ENCODE measurements at places on chromosomes 5 and 9. TPM values are rescaled to one million over a fixed set of nuclear protein-coding genes. Genes with fewer than 3 reads are reported as not detected.

SLC27A6 gene
- 0.48 TPM for total RNA-seq

FOXD4L4 gene
- total RNA-seq, result not detected

- no peaks in the 10 kb centered on the region for H3K36me3 ChIP-seq
- H3K27me3 ChIP-seq, result no peaks in the 10 kb centered on the region
- H3K4me1 ChIP-seq, result no peaks in the 10 kb centered on the region
- H3K27ac ChIP-seq, result no peak overlapping the region
- no peak for DNase-seq
Observed at GRCh38 chr5:158992037-158992740, 107.5 kb downstream of the EBF1 start.

DNA sequence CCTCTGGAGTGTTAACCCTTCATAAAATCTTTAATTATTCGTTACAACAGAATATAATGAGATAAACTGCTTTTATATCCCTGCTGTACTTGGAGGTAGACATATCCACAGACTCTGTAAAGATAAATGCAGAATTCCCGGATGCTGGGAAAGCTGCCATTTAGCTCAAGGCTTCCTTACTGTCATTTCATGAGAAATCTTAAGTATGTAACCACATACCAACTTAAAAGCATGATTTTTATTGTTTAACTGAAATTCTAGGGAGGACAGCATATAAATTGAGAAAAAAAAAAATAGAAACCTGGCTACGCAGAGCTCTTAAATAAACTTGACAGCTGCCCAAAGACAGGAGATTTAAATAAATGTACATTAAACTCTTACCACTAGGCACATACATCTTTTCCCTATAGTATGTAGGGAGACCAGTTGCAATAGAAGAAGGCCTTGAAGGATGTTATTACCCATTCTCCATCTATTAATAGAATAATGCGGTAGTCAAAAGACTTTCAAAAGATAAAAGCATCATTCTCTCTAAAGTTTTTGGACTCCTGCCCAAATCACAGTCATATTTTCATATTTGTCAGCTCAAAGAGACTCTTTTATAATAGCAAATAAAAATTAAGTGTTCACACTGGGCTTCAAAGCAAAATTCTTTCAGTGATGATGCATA, 373.8 kb downstream of the NDUFS4 start:
- no peak overlapping the region for H3K4me3 ChIP-seq
- no peak overlapping the region for H3K27ac ChIP-seq
- H3K4me1 ChIP-seq, result no peaks in the 10 kb centered on the region
- DNase-seq, result no peak
- no peaks in the 10 kb centered on the region for H3K36me3 ChIP-seq

DNA sequence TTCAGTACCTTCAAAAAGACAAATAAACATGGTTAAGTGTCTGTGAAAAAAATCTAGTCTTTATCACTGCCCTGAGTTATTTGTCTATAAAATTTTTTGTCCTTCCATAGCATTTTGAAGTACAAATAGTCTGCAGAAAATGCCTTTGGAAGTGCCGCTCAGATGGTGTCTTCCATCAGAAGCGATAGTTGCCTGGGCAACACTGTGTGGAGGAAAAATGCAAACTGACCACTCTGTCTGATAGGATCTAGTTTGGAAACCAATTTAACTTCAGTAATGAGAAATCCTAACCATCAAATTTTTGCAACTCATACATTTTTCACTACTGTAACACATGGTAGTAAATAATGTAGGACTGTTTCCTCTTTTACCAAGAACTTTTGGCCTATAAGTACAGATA, 449.9 kb downstream of the PRELID2 start:
- H3K27ac ChIP-seq, result no peak overlapping the region
- H3K36me3 ChIP-seq, result no peaks in the 10 kb centered on the region
- H3K4me1 ChIP-seq, result no peaks in the 10 kb centered on the region
- no peak for DNase-seq
- no peak overlapping the region for H3K4me3 ChIP-seq
- no peaks in the 10 kb centered on the region for H3K27me3 ChIP-seq

DNA sequence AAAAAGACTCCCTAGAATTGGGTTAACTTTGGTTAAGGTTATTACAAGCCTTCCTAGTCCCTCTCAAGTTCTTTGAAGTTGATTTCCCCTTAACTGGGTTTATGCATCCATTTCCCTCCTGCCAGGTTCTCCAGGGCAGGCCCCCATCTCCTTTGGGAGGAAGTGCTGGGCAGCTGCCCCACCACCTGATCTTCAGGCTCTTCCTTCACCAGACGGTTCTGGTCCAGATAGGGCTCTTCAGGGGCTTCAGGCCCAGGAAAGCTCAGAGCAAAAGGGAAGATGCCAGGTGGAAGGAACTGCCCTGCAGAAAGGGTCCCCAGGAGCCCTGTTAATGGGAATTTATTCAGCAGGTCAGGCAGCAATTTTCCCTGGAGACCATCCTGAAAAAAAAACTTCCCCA, 2.1 kb downstream of the SMIM32 start:
- no peaks in the 10 kb centered on the region for H3K36me3 ChIP-seq
- peak overlapping the region; percentile 74 for H3K27ac ChIP-seq
- peaks cover 17% of the 10 kb centered on the region for H3K27me3 ChIP-seq
- no peak overlapping the region for H3K4me3 ChIP-seq
- no peak for DNase-seq
- H3K4me1 ChIP-seq, result peaks cover 11% of the 10 kb centered on the region

DNA sequence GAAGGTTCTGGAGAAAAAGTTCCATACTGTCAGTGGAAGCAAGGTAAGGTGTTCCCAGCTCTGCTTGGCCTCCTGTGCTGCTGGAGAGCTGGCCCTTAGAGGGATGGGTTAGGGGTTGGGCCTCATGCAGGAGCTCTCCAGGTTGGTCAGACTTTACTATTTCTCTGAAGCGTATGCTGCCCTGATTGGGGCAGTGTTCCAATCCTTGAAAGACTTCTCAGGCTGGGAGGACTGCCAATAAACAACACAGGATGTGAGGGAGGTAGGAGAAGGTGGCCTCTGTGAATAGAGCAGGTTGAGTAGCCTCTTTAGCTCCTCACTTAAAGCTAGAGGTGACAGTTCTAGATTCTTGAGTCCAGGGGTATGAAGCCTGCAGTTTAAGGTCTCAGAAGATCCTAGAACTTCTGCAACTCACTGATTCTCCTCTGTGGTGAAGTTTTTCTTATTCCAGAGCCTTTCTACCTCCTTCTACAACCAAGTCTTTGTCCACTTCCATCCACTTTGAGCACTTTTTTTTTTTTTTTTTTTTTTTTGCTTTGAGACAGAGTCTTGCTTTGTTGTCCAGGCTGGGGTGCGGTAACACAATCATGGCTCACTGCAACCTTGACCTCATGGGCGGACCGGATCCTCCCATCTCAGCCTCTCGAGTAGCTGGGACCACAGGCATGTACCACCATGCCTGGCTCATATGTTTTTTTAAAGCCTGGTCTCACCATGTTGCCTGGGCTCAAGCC, 3.0 kb downstream of the HNRNPAB start:
- peak; percentile 89 for DNase-seq
- no peak overlapping the region for H3K4me3 ChIP-seq
- no peaks in the 10 kb centered on the region for H3K27me3 ChIP-seq
- peak overlapping the region; percentile 95 for H3K27ac ChIP-seq
- peaks cover 17% of the 10 kb centered on the region for H3K36me3 ChIP-seq

Measured in colonic mucosa (tissue), 4 donors.